ENCODE measurements at places on chromosomes 2 and 18.

DNA sequence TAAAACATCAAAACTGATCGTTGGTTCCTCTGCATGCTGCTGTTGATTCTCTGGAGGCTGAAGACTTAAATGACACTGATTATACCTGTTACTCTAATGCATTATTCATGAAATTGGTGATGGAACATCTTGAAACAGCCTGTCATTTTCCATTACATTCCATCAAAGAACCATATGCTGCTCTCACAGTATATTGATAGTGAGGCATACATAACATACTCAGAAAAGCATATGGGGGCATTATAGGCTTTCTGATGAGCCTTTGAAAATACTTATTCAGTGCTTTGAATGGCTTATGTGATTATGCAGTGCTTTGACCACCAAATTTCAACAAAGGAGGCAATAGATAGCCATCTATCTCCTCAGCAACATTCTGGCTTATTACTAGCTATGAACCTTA is 392.1 kb downstream of the CDH19 start:
- DNase-seq, result no peak

- no peak for DNase-seq
Measured at GRCh38 chr2:171208657-171209056, 48.0 kb upstream of the TLK1 start.

DNA sequence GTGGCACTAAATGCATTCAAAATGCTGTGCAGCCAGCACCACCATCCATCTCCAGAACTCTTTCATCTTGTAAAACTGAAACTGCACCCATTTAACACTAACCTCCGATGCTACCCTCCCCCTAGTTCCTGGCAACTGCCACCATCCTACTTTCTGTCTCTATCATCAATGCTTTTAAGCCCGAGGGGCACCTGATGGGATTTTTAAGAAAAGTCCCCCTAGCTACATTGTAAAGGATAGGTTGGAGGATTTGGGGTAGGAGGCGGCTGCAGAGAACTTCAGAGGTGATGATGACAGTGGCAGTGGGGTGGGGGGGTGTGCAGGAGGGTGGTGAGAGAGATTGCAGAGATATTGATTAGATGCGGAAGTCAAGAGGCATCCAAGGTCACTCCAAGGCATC is 10.8 kb upstream of the YWHAQ start:
- no peak for DNase-seq

GRCh38 chr2:37629529-37629928 is 41.9 kb downstream of the CDC42EP3 start:
- no peak for DNase-seq

DNA sequence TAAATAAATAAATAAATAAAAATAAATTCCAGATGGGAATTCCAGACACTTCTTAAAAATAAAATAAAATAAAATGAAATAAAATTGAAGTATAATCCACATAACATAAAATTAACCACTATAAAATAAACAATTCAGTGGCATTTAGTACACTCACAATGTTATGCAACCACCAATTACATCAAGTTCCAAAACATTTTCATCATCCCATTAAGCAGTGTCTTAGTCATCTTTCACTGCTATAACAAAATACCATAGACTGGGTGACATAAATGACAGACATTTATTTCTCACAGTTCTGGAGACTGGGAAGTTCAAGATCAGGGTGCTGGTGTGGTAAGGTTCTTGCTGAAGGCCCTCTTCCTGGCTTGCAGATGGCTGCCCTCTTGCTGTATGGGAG is 22.6 kb upstream of the PROKR1 start:
- no peak for DNase-seq

- DNase-seq, result no peak
Measured at GRCh38 chr2:46774499-46775228, 140.9 kb downstream of the MCFD2 start.

GRCh38 chr2:38528008-38528442 is 74.7 kb downstream of the HNRNPLL start:
- DNase-seq, result no peak

DNA sequence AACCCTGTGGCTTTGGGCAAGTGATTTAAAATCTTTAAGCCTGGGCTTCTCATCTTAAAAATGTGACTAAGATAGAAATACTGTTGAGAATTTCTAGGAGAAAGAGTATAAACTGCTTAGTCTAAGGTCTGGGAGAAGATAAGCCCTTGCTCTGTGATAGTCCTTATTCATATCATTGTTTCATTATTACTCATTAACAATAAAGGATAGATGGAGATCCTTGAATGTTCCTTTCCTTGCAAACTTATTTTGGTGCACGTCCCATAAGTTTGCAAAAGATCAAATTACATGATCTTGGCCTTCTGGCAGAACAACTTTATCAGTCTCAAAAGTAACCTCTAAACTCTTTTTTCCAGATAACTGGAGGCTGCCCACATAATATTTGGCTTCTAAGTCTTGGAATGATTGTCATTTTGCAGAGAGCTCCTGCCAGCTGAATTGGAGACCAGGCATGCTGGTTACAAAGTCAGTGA is 138.3 kb downstream of the FAM124B start:
- DNase-seq, result no peak

DNA sequence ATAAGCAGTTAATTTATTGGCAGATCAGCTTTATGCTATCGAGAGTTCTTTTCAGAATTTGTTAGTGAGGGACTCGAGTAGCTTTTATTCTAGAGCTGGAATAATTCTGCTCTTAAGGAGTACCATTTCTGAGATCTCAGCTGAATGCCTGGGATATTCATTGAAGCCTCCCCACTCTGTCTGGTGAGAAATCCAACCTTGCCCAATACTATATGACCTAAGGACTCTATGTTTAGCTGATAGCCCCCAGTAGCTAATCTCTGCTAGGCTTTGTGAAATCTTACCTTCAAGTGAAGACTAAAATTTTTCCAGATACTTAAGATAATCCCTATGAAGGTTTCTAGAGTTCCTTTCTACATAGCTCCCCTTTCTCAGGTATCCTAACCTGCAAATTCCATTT is 261.4 kb downstream of the SETBP1 start:
- no peak for DNase-seq

DNA sequence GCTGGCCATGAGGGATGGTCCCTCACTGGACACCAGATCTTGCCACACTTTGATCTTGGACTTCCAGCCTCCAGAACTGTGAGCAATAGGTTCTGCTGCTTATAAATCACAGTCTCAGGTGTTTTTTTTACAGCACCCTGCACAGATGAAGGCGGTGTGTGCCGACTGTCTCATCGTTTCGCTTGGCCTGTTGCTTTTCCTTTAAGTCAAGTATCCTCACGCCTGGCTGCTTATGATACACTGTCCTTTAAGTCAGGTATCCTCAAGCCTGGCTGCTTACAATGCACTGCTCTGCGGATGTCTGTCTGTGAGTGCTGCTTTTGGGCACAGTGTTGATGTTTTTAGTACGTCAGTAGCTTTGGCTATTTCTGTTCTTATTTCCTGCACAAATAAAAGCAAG is 40.3 kb downstream of the SALL3 start:
- DNase-seq, result no peak

GRCh38 chr2:224931956-224932355 is 110.3 kb downstream of the DOCK10 start:
- DNase-seq, result no peak

GRCh38 chr2:52135235-52135634 is 1103.3 kb upstream of the NRXN1 start:
- no peak for DNase-seq

- no peak for DNase-seq
Measured at GRCh38 chr2:46924608-46925007, 9.0 kb upstream of the MCFD2 start.

GRCh38 chr2:235142601-235143000 is 190.8 kb downstream of the SH3BP4 start:
- DNase-seq, result no peak

DNA sequence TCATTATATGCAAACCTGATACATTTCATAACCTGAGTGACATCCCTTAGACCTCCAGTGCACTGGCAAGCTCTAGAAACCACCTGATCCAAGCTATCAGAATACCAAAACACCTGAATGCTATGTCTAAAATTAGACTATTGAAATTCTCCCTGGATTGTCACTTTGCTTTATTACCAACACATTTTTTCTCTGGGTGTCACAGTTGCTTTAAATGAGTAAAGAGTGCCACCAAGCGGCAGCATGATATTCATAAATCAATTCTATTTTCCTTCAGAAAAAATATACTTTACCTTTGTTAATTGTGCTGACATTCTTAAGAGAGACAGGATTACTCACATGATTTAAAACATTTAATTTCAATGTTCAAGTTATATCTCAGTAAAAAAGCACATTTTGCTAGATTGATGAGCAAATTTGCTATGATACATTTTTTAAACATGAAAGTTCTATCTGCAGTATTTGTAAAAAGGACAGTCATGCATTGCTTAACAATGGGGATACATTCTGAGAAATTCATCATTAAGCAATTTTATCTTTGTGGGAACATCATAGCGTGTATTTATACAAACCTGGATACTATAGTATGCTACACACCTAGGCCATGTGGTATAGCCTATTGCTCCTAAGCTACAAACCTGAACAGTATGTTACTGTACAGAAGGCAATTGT is 338.4 kb upstream of the SLC39A10 start:
- DNase-seq, result peak; percentile 29

DNA sequence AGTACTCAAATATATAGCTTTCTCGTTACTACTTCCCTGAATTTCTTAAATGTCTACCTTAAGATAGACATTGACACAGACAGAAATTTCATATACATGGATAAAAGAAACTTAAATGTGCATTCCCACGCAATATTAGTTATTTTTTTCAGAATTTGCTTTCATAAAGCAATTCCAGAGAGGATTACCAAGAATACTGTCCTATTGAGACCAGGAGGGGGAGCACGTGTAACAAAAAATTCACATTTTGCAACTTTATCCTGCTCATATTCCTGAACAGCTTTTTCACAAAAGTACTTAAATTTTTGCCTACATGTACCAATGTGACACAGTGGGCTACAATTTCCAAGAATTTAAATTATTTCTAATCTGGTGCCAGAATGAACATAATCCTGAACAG is 30.7 kb upstream of the ERCC3 start:
- no peak for DNase-seq

- DNase-seq, result peak; percentile 74
Measured at GRCh38 chr2:7097353-7097895, 180.2 kb downstream of the RNF144A start.

- DNase-seq, result no peak
Measured at GRCh38 chr2:23092831-23093230, 292.1 kb upstream of the KLHL29 start.

DNA sequence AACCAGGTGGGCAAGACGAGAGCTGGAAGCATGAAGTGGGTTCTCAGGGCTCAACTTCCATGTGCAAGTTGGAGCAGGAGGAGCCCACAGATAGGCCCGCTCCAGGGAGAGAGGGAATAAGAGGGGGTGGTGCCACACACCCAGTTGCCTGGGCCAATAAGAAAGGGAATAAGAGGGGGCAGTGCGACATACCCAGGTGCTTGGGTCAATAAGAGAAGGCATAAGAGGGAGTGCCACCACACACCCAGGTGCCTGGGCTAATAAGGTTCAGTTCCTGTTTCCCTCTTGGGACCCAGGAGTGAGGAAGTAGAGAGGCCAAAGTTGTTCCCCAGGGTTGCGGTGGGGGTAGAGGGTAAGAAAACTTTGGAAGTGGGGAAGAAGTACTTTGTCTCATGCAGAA is 127.5 kb downstream of the LAMA3 start:
- no peak for DNase-seq

- no peak for DNase-seq
Measured at GRCh38 chr18:9695605-9696004, 12.5 kb upstream of the RAB31 start.

- no peak for DNase-seq
Measured at GRCh38 chr2:186522450-186522849, 36.4 kb downstream of the ZC3H15 start.

DNA sequence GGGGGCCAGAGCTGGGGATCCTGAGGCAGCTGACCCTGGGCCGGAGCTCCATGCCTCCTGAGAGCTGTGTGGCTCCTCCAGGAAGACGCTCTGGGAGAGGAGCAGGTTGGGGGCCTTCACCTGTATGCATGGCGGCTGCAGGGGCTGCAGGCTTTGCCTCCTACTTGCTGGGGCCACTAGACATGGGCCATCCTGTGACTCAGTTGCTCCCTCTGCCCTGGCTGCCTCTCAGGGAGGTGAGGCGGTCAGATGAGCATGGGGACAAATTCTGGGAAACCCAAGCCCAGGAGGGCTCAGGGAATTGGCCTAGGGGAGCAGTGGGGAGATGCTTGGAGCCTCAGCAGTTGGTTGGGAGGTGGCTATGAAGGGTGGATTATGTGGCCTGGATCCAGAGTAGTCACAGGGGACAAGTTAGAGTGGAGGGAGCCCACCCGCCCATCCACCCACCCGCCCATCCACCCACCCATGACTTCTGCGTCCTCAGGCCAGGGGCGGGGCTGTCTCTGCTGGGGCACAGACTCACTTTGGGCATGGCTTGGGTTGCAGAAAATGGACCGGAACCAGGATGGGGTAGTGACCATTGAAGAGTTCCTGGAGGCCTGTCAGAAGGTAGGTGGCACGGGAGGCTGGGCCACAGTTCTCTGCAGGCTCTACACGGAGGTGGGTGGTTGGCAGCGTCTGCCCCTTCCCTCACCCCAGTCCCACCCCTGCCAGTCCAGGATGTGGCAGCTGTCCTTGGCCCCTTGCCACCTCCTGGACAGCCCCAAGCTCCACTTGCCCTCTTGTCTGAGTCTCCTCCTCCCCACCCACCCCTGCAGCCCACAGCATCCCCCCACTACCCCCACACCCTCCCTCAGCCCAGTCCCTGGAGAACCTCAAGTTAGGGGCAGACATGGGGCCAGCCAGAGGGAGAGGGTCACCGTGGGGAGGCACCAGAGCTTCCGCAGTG is 19.5 kb upstream of the FAHD2A start:
- DNase-seq, result no peak

DNA sequence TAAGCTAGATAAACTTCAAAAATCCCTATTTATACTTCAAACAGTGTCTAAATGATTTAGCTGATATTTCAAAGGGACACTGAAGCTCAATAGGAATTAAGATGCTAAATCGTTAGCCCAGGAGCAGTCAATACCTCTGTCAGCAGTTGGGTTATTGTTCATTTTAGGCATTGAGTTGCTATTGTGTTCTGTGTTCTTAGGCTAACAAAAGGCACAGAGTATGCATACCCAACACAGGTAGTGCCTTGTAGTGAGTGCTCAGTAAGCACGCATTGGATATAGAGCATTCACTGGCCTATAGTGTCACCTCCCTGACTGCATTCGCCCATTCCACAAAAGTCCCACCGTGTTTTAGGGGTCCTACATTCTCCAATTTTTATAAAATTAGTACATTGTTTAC is 152.3 kb downstream of the PIK3C3 start:
- no peak for DNase-seq

DNA sequence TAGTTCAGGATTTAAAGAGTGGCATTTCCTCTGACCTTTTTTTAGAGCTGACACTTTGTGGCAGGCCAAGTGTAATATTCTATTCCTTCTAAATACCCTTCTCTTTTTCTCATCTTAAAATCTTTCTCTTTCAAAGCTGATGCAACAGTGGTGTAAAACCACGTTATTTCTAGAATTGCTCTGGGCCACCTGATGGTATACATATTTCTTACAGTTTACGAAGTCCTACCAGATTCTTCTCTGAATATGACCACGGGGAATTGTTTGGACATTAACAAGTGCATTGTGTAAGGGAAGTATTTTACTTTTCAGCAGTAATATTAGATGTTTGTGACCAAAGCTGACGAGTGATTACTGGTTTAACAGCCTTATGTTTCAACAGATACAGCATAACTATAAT is 109.9 kb downstream of the PTPRM start:
- DNase-seq, result no peak
